Stimulated activated CD8-positive, alpha-beta memory T cell treated with anti-CD3 and anti-CD28 coated beads, Interleukin-15, amount 100 ng/mL, for 1 hour (primary cell): ENCODE measurements at places on chromosomes 3 and 15.
A peak's percentile ranks its signal among the peaks of the same experiment; 100 is the strongest.

DNA sequence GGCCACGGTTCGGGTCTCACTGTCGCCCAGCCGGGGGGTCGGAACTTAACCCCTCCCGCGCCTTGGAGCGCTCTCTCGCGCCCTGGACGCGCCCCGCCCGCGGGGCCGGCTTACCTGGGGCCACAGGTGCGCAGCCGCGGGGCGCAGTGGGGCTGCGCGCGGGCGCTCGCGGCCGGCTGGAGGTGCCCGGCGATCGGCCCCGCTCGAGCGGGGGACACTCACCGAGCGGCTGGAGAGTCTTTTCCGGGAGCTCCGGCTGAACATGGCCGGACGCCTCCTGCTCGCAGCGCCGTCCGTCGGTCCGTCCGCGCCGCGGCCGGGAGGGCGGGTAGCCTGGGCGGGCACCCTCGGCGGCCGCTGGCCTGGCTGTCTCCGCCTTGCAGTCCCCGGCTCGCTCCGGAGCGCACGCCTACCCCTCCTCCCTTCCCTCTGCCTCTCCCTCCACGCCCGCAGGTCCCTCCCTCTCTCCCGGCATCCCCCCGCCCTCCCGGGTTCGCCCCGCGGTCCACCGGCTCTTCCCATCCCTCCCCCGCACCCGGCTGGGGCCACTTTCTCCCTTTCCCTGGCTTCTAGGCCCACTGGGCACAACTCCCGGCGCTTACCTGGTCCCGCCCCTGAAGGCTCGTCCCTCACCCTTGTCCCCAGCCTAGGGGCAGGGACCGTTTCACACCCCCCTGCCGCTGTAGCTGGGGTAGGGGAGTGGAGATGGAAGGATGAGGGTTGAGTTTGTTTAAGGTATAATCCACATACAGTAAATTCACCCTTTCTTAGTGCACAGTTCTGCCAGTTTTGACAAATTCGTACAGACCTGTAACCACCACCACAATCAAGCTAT is 220.1 kb upstream of the PRICKLE2 start:
- DNase-seq, result no peak

- no peak for DNase-seq
These were observed 67.4 kb upstream of the TLE3 start for GRCh38 chr15:70164910-70165715.

- no peak for DNase-seq
These were observed 770.6 kb upstream of the NR2F2 start for GRCh38 chr15:95559875-95560394.

DNA sequence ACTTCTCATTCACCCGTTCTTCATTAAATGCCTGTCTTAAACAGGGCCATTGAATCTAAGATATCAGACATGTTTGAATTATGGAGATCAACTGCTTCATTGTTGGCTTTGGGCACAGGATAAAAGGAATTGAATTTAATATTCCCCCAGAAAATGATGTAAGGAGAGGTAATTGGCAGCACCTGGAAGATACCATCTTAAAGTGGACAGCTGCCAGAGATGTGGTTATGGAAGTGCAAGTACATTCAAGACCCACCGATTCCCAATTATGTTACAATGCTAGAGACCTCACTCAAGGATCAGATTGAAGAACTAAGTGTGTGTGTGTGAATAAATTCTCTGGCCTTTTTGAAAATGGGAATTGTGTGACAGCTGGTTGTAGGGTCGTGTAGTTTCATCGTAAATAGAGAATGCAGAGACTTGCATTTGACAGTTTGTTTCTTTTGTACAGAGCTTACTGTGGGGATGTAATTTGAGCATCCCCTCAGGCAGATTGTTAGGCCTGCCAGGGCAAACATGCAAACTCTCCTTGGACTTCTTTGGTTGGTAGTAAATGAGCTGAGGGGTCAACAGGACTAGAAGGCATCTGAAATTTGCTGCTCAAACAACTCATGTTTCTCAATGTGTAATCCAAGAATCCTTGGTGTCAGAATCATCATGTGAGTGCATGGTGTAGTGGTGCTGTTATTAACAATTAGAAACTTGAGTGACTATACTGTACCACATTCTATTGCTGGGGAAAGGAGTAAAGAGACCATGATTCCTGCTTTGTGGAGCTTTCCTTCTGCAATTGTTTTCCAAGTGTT is 359.2 kb upstream of the THRB start:
- no peak for DNase-seq

DNA sequence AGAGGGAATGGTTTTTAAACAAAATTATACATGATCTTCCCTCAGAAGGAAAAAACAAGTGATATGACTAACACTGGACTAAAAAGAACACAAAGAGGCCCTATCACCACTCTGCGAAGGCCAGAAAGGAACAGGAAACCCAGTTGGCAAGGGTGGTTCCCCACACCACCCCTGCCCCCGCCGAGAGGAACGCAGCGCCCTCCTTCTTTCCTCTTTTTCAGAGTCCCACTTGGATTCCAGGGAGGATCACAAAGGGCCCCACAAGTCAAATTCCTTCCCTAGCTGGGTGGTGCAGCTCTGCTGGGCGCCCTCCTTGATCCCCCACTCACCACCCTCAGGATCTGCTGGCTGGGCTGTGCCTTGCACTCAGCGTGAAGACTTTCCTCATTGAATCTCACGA is 29.8 kb downstream of the PLA1A start:
- DNase-seq, result no peak

DNA sequence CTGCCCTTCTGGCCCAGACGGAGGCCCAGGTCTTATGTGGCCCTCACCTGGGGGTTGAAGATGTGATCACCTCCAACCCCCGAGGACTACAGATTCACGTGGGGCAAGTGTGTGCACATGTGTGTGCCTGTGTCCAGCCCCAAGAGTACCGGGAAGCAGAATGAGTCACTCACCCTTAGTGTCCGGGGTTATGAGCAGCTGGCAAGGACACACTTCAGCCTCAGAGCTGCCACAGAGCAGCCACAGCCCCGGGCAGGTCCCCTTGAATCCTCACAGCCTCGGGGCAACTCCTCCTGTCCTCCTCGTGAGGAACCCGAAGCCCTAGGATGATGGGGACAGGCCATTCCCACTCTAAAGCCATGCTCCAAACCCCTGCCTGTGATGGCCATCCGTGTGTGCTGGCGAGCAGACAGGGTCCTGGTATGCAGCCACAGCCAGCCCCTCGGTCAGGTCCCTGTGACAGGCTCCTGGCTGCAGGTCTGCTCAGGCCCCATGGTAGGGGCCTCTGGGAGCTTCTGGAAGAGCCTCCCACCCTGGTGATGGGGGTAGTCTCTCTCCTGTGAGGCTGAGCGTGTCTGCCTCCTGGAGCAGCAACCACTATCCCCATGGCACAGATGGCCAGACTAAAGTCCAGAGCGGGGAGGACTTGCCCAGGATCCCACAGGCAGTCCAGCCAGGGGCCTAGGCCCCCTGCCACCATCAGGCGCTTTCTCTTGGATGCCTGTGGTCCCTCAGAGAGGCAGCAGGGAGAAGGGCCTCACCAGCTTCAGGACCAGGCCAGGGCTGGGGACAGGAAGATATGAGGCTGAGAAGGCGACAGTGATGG is 852 bp downstream of the STAB1 start:
- no peak for DNase-seq

DNA sequence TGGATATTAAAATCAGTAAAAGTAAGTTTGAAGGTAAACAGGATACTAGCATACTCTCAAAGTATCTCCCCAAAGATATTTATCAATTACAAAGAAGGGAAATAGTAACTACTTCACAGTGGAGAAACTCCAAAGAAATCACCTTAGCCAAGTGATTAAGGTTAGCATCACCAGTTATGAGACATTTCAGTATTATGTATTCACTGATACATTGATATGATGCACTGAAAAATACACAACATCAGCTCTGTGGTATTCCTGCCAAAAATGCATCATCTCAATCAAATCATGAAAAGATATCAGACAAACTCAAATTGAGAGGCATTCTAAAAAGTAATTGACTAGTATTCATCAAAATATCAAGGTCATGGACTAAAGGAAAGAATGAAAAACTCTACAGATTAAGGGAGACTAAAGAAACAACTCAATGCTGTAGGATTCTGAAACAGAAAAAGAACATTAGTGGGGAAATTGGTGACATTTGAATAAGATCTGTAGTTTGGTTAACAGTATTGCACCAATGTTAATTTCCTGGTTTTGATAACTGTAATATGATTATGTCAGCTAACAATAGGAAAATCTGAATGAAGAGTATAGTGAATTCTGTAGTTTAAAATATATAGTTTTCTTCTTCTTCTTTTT is 215.4 kb downstream of the UACA start:
- no peak for DNase-seq

- DNase-seq, result peak; percentile 49
These were observed 76.0 kb downstream of the HMG20A start for GRCh38 chr15:77496715-77497109.

DNA sequence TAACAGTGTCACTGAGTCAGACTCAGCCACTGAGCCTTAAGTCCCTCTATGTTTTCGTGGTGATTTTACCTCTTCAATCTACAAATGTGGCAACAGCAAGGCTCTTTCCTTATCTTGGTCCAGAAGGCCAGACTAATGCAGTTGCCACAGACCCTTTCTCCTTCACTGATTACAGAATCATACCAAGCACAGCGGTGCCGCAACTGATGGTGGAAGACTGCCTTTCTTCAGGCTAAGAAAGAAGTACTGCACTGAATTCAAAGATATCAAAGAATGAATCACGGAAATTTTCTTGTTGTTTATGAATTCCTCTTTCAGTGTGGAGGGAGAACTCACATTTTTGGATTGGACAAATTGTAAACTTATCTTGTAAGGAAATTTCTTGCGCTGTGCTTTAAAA is 18.6 kb downstream of the DCP1A start:
- DNase-seq, result no peak

GRCh38 chr3:14496351-14496750 is 43.8 kb downstream of the GRIP2 start:
- DNase-seq, result no peak

- DNase-seq, result no peak
These were observed 196.2 kb downstream of the CHST2 start for GRCh38 chr3:143315766-143316165.

DNA sequence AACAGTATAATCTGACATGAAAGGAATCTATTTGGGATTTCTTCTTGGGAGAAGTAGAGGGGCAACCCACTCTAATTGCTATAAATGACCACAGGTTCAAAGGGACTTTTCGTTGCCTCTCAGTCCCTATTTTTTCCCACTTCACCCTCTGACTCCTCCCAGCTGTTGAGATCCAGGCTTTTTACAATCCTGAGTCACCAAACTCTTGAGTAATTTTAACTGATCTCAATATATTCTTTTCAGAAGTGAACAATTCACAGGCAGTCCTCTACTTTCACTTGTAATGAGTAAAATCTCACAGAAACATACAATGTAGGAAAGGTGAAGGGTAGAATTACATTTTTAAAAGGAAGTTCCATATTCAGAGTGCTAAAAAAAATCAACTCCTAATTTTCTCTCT is 44.6 kb downstream of the EIF4E3 start:
- DNase-seq, result no peak

DNA sequence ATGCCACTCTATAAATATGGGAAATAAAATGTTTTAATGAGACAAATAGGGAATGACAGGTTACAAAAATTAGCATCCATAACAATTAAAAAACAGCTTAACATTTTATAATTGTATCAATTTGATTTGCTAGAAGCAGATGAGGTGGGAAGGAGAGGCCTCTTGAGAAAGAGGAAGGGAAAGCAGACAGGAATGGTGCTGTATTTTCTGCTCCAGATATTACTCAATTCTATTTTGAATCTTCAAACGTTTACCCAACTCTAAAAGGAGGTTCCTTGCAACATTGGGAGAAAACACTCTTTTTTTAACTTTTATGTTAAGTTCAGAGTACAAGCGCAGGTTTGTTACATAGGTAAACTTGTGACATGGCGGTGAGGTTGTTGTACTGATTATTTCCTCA is 44.9 kb upstream of the ALDH1A3 start:
- DNase-seq, result no peak

DNA sequence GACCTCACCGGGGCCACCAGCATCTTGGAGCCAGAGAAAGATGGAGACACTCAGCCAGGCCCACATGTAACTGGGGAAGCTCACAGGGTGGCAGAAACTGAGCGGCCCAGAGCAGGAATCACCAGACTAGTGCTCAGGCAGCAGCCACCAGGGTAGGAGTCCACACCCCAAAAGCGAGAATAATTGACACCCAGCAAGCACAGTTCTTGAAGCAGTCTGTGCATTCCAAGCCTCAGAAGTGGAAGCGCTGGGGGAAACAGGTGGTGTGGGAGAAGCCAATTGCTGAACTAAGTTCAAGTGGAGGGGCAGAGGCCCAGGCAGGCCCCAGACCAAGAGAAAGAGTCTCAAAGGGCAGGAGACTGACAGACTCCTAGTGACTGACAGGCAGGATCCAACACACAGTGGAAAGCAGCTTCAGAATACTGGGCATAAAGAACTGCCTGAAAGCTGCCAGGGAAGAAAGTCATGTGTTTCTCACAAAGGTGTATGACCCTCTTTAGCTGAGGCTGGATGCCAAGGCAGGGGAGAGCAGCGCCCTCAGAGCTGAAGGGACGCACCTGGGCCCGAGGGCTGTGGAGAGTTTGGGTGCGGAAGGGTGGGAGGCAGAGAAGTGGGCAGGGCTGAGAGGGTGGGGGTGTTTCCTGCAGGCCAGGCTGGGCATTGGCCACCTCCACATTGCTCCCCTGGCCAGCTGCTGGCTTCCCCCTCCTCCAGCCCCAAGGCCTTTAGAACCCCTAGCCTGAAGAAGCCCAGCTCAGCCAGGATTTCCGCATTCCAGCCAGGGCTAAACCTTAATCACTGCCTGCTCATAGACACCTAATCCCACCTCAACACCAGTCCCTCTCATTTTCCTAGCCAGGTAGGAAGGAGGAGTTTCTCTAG is 7.7 kb downstream of the NT5DC2 start:
- DNase-seq, result no peak

GRCh38 chr3:170162630-170163029 is 18.9 kb downstream of the PHC3 start:
- DNase-seq, result no peak

GRCh38 chr3:12706504-12707253 is 42.8 kb upstream of the RAF1 start:
- peak; percentile 37 for DNase-seq

GRCh38 chr15:58506783-58507668 is 75.2 kb downstream of the LIPC start:
- DNase-seq, result no peak

DNA sequence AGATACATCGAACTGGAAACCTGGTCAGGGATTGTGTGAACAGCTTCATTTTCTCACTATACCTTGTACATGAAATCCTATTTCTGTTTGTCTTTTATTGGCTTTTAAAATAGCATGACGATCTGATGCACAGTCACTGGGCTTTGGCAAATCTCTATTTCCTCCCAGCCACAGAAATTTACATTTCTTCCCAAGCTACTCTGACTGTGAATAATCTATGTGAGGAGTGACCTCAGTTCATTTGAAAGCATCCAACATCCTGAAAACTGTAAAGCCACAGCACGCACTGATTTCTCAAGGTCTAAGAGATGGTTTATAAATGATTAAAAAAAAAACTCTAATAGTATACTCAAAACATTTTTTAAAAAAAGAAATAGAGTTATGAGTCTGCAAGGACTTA is 450.3 kb downstream of the IL5RA start:
- DNase-seq, result no peak

- no peak for DNase-seq
These were observed 28.8 kb upstream of the SHC4 start for GRCh38 chr15:48992545-48992944.
